ENCODE measurements at places on chromosomes 2 and 18.
A peak's percentile ranks its signal among the peaks of the same experiment; 100 is the strongest.

DNA sequence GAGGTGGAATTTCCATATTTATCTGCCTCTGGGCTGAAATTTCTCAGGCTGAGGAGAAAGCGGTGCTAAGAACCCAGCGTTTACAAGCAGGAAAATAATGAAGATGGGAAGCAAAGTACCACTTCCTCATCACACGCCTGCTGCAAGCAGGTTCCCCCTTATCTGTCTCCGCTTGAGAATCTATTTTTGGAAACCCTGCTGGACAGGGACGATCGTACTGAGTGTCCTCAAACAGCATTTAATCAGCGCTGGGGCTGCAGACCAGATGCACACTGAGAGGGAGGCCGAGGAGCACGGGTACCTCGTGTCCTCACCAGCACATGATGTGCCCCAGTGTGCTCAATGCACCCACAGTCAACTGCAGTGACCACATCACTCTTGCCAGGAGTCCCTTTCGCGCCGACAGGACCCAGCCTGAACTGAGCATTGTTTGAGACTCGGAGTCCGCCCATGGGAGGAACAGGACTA, 160.4 kb downstream of the HDAC4 start:
- DNase-seq, result no peak

- no peak for DNase-seq
Observed at GRCh38 chr2:24570225-24570624, 79.2 kb downstream of the NCOA1 start.

DNA sequence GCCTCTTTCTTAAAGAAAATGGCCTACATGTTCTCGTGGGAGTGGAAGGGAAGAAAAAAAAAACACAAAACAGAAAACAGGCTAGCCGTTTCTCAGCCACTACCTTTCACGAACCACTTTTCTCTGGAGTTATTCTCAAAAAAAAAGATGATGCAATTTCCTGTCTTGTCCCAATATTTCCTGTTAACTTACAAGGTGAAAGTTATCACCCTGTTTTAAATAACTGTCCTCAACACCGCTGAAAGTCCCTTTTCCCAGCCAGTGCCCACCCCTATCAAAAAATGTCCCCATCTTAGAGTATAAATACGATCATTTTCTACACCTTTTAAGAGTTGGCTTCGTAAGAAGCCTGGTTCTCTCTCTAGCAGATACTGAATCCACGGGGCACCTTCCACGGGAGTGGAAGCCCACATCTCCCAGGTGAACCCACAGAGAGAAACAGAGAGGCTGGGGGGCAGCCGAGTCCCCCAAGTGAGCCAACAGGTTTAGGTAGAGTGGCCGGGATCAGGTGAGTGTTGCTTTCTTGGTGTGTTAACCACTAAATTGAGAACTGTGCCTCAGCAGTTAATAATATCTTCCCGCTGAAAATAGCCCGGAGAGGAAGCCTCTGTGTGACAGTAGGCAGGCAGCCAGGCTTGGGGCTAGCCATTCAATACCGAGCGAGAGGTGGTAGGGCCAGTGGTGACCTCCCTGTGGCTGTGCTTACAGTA, 15.9 kb downstream of the SMAD7 start:
- DNase-seq, result no peak

GRCh38 chr18:55534996-55535395, 53.0 kb downstream of the TCF4 start:
- no peak for DNase-seq

DNA sequence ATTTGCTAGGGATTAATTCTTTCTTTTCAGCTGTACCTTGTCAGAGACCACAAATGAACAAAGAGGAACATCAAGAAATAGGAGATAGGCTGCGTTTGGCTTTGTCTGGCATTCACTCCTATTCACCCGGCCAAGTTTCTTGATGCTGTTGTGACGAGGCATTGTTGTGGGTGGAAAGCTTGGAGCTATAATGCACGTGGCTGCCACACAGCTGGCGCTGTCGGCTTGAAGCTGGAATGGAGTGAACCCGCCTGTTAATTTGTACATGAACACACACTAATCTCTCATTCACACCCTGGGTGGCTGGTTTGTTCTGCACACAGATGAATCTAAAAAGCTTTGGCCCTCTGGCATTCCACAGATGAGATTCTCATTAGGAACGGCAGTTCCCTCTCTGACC, 274.9 kb upstream of the GYPC start:
- DNase-seq, result no peak

- DNase-seq, result peak; percentile 37
Observed at GRCh38 chr2:235746257-235746934, 252.6 kb downstream of the AGAP1 start.

- DNase-seq, result peak; percentile 61
Observed at GRCh38 chr2:31523871-31524492, 56.8 kb downstream of the SRD5A2 start.

DNA sequence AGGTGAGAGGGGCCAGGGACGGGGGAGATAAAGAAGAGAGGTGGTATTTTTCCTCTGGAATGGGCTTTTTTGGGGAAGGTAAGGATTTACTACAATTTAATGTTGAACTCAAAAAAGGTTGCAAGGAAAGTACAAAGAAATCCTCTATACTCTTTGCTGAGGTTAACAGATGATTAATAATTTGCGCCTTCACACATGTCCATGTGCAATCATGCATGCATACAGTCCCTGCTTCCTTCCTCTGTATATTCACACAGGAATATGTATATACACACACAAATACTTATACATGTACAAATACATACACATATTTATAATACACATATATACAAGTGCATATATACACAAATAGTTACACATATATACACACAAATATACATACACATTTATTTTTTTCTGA, 193.4 kb downstream of the NBAS start:
- no peak for DNase-seq

- no peak for DNase-seq
Observed at GRCh38 chr18:62702259-62702658, 13.1 kb upstream of the PHLPP1 start.

DNA sequence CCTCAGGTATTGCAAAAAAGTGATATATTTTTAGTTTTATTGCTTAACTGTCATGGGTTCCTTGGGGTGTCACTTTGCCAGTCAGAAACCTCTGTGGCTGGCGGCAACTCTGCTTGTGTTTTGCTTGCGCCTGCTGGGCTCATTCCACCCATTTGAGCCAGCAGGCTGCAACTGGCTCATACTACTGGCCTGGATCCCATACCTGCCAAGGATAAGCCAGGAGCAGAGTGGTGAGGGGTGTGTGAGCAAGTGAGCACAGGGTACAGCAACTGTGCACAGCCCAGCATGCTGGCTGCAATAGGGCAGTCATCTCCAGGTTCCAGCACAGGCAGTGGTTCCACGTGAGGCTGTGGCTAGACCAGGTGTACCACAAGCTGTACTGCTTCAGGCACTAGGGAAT, 687.5 kb downstream of the NYAP2 start:
- DNase-seq, result no peak

DNA sequence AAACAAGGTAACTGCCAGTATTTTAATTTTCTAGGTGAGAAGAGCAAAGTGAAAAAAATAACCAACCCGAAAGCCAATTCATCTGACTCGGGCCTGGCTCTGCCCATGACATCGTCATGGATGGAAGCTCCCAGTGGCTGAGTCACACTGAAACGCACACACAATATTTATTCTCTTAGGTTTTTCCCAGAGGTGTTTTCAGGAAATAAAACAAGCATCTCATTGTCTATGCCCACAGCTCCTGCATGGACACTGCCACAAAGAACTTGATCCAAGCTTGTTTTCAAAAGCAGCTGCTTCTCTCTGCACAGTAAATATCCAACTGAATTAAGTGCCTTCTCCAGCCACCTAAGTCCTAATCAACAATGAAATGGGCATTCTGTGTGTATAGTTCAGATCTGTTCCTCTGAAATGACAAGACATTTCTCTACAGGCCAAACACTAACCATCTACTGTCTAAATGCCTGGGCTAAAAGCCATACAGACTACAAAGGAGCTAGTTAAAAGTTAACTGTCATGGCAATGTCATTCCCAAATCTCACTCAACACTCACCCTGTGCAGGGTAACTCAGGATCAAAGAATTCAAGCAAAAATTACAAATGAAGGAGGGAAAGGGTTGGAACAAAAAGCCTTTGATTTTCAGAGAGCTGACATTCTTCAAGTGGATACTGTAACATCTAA, 62.9 kb downstream of the RPL31 start:
- DNase-seq, result no peak

DNA sequence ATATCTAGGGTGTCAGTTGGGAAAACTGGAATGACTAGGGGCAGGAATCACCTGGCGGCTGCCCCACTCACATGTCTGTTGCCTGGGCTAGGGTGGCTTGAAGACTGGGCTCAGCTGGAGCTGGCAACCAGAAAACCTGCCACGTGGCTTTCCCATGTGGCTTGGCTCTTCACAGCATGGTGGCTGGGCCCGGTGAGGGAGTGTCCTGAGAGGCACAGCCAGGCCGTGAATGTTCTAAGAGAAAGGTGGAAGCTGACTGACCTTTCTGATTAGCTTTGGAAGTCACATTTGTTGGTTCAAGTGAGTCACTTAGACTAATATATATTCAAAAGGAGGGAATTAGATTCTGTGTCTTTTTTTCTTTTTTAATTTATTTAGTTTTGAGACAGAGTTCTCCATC, 22.7 kb downstream of the SP5 start:
- no peak for DNase-seq

- no peak for DNase-seq
Observed at GRCh38 chr2:216690853-216691741, 4.3 kb downstream of the IGFBP5 start.

- no peak for DNase-seq
Observed at GRCh38 chr2:177964892-177965291, 107.7 kb downstream of the PDE11A start.

- DNase-seq, result no peak
Observed at GRCh38 chr2:223601018-223601417, 1.1 kb downstream of the SCG2 start.

DNA sequence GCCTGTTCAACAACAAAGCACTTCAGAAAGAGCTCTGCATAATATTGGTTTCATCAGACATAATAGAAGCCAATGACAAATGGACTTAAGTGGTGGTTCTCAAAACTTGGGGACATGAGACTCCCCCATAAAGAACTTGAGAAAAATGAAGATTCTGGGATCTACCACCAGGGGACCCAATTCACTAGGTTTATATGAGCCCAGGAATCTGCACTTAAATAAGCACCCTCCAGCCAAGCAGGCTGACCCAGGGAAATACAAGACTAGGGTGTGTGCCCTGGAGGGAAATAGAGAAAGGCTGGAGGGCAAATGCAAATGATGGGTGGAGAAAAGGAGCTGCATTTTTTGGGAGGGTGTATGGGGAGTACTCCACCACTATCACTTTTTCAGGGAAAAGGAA, 52.5 kb downstream of the SATB2 start:
- no peak for DNase-seq

DNA sequence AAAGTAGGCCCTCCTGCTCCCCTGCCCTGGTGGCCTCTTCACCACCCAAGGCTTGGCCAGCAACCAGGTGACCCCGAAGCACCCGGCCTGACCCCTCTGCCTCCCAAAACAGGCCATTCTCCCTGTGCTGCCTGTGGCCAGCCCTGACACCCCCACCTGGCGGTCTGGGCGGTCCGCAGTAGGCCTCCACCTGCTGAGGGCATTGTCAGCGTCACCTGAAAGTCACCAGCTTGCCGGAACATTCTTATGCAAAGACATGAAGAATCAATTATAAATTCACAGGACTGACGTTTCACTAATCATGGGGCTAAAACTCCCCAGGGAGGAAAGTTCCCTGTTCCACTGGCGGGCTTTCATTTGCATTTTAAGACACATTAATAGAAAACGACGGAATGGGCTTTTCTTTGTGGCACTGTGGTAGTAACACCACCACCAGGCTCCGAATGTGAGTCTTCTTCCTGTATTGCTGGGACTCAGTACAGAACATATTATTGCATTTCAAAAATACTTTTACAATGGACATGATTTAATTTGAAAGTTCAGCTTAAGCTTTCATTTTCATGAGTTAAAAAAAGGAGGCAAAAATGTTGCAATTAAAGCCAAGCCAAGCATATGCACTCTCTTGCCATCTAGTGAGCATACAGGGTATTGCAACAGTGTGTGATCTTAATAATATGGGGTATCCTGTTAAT, 57.4 kb downstream of the ADI1 start:
- peak; percentile 42 for DNase-seq

DNA sequence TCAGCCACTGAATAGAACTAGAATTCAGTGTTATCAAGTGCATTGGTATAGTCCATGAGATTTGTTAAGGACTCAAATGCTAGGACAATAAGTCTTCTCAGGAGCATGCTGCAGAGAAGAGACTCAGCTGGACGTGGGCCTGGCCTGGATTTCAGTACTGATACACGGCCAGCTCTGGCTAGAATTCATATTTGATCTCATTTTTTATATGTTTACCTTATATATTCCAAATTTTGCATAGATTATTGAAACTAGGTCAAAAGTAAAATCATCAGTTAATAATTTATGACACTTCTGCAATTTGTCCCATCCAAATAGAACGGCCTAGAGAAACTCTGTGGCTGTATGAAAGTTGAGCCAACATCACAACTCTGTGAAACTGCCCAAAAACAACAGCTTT, 262.0 kb downstream of the DLGAP1 start:
- DNase-seq, result no peak
